ENCODE measurements at places on chromosomes 3 and 15.

DNA sequence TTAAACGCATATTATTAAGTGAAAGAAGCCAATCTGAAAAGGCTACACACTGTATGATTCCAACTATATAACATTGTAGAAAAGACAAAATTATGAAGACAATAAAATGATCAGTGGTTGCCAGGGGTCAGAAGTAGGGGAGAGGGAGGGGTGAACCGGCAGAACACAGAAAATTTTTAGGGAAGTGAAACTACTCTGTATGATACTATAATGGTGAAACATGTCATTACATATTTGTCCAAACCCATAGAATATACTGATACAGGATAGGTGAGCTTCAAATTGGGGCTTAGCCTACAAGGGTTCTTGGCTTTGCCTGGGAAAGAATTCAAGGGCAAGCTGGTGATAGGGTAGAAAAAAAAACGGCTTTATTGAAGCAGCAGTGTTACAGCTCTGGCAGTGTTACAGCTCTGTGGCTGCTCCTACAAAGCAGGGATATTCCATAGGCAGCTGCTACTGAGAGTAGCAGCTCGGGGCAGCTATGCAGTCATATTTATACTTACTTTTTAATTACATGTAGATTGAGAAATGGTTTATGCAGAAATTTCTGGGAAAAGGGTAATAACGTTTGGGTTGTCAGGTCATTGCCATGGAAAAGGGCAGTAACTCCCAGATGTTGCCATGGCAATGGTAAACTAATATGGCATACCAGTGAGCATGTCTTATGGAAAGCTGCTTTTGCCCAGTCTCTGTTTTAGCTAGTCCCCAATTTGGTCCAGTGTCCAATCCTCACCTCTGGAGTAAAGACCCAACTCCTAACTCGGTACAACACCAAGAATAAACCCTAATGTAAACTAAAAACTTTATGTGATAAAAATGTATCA, 125.1 kb upstream of the SLC25A36 start:
- no peak for DNase-seq

- no peak for DNase-seq
These were observed 11.0 kb downstream of the CLSTN2 start for GRCh38 chr3:139945942-139946341.

DNA sequence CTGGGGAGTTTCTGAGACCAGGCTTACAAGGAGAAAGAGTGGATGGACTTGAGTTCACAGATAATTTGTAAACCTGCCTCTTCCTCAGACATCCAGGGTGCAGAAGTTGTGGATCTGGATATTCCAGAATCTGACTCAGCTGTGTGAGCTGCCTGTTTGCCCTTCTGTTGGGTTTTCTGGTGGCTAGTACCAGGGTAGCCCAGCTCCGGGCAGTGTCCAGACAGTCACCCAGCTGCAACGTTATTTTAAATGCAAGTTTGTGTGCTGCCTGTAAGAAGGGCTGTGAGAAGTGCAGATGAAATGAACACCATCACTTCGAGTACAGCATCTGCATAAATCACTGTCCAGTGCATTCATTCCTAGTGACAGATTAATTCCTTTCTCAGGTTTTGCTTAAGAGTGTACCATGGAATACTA, 1053.0 kb downstream of the TUSC7 start:
- DNase-seq = peak; percentile 50

DNA sequence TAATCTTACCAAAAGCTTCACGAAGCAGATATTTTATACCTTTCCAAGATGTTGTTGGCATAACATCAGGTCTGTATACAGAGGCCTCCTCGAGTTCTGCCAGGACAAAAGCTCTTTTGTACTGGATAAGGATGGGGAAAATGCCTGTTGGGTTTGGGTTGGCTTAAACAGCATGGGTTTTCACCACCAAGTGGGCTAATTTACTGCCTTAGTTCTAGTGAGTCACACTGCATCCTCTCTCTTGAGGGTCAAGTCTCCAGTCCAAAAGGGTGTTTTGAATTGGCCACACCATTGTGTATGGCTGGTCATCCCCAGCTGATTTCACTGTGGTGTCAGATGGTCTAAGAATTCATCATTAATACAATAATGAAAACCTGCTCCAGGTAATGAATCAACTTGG, 26.1 kb upstream of the BHLHE40 start:
- no peak for DNase-seq

- DNase-seq = peak; percentile 43
These were observed 152.4 kb downstream of the LEKR1 start for GRCh38 chr3:156978481-156978961.

GRCh38 chr3:12051586-12051985, 47.4 kb downstream of the SYN2 start:
- DNase-seq = no peak

GRCh38 chr15:77627067-77627466, 5.6 kb downstream of the LINGO1 start:
- no peak for DNase-seq

DNA sequence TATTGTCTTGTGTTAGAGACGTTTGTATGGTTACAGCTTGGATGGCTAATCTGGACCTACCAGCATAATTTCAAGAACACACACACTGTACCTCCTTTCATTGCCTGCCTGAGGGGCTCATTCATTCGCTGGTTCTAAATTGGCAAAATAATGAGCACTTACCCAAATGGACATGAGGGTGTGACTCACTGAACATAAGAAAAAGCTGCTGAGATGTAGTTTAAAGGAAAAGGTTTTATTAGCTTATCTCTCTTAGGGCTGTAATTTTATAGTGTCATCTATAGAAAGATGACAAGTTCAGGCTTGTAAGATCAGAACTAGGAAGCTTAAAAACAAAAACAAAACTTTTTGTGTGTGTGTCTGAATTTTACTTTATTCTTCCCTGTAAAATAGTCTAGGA, 120.7 kb upstream of the WNT7A start:
- no peak for DNase-seq
